Ascending aorta (tissue), 2 donors: ENCODE measurements at places on chromosomes 3 and 15.
A peak's percentile ranks its signal among the peaks of the same experiment; 100 is the strongest.

- H3K4me1 ChIP-seq, result no peaks in the 10 kb centered on the region
- DNase-seq, result no peak
- H3K27ac ChIP-seq, result no peak overlapping the region
- H3K4me3 ChIP-seq, result no peak overlapping the region
- H3K27me3 ChIP-seq, result no peaks in the 10 kb centered on the region
- no peaks in the 10 kb centered on the region for H3K36me3 ChIP-seq
Observed at GRCh38 chr3:125165189-125165947, 47.2 kb downstream of the SLC12A8 start.

GRCh38 chr3:128217702-128218547 is 64.6 kb downstream of the EEFSEC start:
- no peaks in the 10 kb centered on the region for H3K4me1 ChIP-seq
- H3K4me3 ChIP-seq, result no peak overlapping the region
- H3K36me3 ChIP-seq, result no peaks in the 10 kb centered on the region
- H3K27ac ChIP-seq, result no peak overlapping the region

GRCh38 chr3:15051531-15051930 is 13.6 kb downstream of the MRPS25 start:
- peaks cover 68% of the 10 kb centered on the region for H3K36me3 ChIP-seq
- no peak for DNase-seq
- H3K27ac ChIP-seq, result no peak overlapping the region
- H3K4me3 ChIP-seq, result no peak overlapping the region
- H3K4me1 ChIP-seq, result no peaks in the 10 kb centered on the region

GRCh38 chr3:23189187-23189586 is 13.9 kb upstream of the UBE2E2 start:
- H3K4me3 ChIP-seq, result no peak overlapping the region
- H3K4me1 ChIP-seq, result no peaks in the 10 kb centered on the region
- no peak overlapping the region for H3K27ac ChIP-seq
- H3K36me3 ChIP-seq, result no peaks in the 10 kb centered on the region

DNA sequence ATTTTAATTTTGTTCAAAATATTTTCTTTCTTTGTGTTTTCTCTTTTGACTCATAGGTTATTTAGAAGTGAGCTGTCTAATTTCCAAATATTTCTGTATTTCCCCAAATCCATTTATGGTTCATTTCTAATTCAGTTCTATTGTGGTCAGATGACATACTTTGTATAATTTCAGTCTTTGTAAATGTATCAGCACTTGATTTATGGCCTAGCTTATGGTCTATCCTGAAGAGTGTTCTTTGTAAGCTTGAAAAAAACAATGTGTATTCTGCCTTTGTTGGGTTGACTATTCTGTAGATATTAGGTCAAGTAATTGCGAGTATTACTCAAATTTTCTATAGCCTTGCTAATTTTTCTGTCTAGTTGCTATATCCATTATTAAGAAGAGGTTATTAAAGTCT is 311.2 kb downstream of the OCA2 start:
- H3K27me3 ChIP-seq, result no peaks in the 10 kb centered on the region
- DNase-seq, result no peak
- no peak overlapping the region for H3K27ac ChIP-seq
- H3K36me3 ChIP-seq, result no peaks in the 10 kb centered on the region

DNA sequence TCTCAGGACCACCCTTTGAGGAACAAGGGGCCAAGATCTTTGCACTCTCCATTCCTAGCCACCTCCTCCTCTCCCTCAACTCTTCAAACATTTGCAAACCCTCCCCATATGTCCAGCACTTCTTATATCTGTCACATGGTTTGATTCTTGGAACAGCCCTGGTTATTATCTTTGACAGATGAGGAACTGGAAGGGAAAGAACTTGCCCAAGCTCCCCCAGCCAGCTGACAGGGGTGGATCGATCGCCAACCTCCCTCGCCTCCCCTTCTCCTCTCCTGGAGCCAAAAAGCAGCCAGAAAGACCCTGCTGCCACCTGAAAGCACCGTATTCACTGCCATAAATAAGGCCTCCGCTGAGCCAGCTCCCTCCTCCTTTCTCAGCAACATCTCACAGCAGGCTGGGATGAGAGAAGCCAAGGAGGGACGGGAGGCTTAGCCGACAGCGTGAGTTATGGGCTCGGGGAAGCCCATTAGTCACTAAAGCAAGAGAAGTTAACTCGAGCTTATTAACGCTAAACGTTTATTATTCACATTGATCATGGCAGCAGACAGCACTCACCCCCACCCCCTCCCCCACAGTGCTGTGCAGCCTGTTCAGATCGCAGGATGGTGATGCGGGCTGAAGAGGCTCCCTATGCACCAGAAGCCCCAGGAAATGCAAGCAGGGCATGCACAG is 22.2 kb upstream of the FGD5 start:
- H3K27ac ChIP-seq, result no peak overlapping the region
- no peaks in the 10 kb centered on the region for H3K4me1 ChIP-seq
- no peaks in the 10 kb centered on the region for H3K27me3 ChIP-seq
- H3K4me3 ChIP-seq, result no peak overlapping the region
- H3K36me3 ChIP-seq, result no peaks in the 10 kb centered on the region

GRCh38 chr15:56919609-56920366 is 1.3 kb downstream of the TCF12 start:
- H3K4me1 ChIP-seq, result peaks cover 3% of the 10 kb centered on the region
- H3K4me3 ChIP-seq, result peak overlapping the region; percentile 97
- no peaks in the 10 kb centered on the region for H3K27me3 ChIP-seq

- no peak for DNase-seq
- H3K36me3 ChIP-seq, result no peaks in the 10 kb centered on the region
- no peak overlapping the region for H3K27ac ChIP-seq
- peaks cover 74% of the 10 kb centered on the region for H3K4me1 ChIP-seq
- H3K4me3 ChIP-seq, result no peak overlapping the region
- no peaks in the 10 kb centered on the region for H3K27me3 ChIP-seq
Observed at GRCh38 chr15:67143646-67144045, 78.2 kb downstream of the SMAD3 start.

DNA sequence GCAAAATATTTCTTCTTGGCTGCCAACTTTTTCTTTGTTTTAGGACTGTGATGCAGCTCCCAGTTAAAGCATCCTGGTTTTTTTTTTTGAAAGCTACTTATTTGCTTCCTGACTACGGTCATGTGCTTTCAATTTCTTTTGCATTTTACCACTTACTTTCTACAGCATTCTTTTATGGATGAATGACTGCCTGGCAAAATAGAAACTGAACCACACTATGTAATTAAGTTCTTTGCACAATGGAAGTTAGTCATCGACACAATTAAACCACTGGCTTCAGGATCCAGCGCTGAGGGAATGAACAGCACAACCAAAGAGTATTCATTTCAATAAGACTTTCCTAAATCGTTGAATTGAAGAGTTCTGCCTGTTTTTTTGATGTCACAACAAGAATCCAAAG is 82.2 kb upstream of the EPHA3 start:
- H3K27me3 ChIP-seq, result no peaks in the 10 kb centered on the region
- DNase-seq, result no peak
- H3K27ac ChIP-seq, result no peak overlapping the region
- no peak overlapping the region for H3K4me3 ChIP-seq

DNA sequence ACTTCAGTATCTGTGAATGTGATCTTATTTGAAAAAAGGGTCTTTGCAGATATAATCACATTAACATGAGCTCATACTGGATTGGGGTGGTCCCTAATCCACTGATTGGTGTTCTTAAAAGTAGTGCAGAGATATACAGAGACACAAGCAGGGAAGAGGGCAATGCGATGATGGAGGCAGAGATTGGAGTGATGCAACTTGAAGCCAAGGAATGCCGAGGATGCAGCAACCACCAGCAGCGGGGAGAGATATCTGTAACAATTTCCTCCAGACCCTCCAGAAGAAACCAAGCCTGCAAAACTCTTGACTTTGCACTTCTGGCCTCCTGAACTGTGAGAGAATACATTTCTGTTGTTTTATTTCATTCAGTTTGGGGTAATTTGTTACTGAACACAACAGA is 171.0 kb upstream of the MBNL1 start:
- H3K27me3 ChIP-seq, result no peaks in the 10 kb centered on the region
- H3K4me1 ChIP-seq, result peaks cover 3% of the 10 kb centered on the region
- H3K27ac ChIP-seq, result no peak overlapping the region
- no peak overlapping the region for H3K4me3 ChIP-seq
- no peaks in the 10 kb centered on the region for H3K36me3 ChIP-seq

DNA sequence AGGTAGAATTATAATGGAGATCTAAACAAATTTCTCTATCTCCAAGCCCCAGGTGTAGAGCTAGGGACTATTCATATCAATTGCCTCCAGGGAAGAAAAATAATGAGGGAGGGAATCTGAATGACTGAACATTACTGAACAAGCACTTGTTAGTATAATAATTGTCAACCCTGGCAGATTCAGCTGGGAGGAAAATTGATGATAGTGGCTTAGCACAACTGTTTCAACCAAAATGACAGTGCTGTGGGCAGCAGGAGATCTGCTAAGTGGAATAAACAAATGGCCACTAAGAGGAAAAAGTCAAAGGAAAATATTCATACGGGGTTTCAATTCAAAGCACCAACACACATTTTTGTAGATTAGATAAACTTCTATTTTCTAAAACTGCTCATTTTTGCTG is 294.9 kb upstream of the ZNF385D start:
- H3K4me3 ChIP-seq, result no peak overlapping the region
- H3K27ac ChIP-seq, result no peak overlapping the region
- no peak for DNase-seq

- no peak overlapping the region for H3K4me3 ChIP-seq
- no peaks in the 10 kb centered on the region for H3K27me3 ChIP-seq
- H3K36me3 ChIP-seq, result no peaks in the 10 kb centered on the region
- no peak overlapping the region for H3K27ac ChIP-seq
- no peak for DNase-seq
Observed at GRCh38 chr3:141471160-141471559, 15.7 kb upstream of the RASA2 start.

GRCh38 chr3:71485896-71486295 is 97.6 kb downstream of the FOXP1 start:
- H3K4me3 ChIP-seq, result no peak overlapping the region
- no peaks in the 10 kb centered on the region for H3K27me3 ChIP-seq
- H3K4me1 ChIP-seq, result no peaks in the 10 kb centered on the region

- H3K27ac ChIP-seq, result no peak overlapping the region
- H3K27me3 ChIP-seq, result no peaks in the 10 kb centered on the region
- no peak for DNase-seq
- H3K36me3 ChIP-seq, result no peaks in the 10 kb centered on the region
- no peaks in the 10 kb centered on the region for H3K4me1 ChIP-seq
Observed at GRCh38 chr3:72102112-72102616, 317.2 kb upstream of the PROK2 start.

- H3K4me1 ChIP-seq, result no peaks in the 10 kb centered on the region
- no peaks in the 10 kb centered on the region for H3K27me3 ChIP-seq
- no peak for DNase-seq
- H3K36me3 ChIP-seq, result no peaks in the 10 kb centered on the region
- H3K27ac ChIP-seq, result no peak overlapping the region
Observed at GRCh38 chr3:110193074-110193473, 855.7 kb upstream of the DPPA4 start.

DNA sequence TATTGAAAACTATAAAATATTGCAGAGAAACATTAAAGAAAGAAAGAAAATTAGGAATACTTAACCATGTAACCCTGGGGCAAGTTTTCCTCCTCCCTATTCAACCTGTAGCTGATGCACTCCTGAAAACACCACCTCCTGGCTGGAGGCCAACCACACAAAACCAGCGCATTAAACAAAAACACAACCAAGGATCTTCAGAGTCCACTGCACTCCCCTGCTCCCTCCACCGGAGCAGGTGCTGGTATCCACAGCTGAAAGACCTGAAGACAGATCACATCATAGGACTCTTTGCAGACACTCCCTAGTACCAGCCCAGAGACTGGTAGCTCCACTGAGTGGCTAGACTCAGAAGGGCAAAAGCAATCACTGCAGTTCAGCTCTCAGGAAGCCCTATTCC is 13.6 kb upstream of the ADAMTS17 start:
- no peaks in the 10 kb centered on the region for H3K27me3 ChIP-seq
- no peak for DNase-seq
- no peaks in the 10 kb centered on the region for H3K4me1 ChIP-seq
- no peak overlapping the region for H3K27ac ChIP-seq
- H3K4me3 ChIP-seq, result no peak overlapping the region

GRCh38 chr15:44366971-44367370 is 60.5 kb upstream of the CTDSPL2 start:
- H3K27me3 ChIP-seq, result no peaks in the 10 kb centered on the region
- no peaks in the 10 kb centered on the region for H3K36me3 ChIP-seq
- H3K4me3 ChIP-seq, result no peak overlapping the region
- H3K27ac ChIP-seq, result no peak overlapping the region

GRCh38 chr3:65245133-65246063 is 557.6 kb upstream of the ADAMTS9 start:
- no peaks in the 10 kb centered on the region for H3K27me3 ChIP-seq
- no peaks in the 10 kb centered on the region for H3K36me3 ChIP-seq
- H3K4me1 ChIP-seq, result no peaks in the 10 kb centered on the region
- no peak overlapping the region for H3K27ac ChIP-seq
- no peak for DNase-seq
- no peak overlapping the region for H3K4me3 ChIP-seq

DNA sequence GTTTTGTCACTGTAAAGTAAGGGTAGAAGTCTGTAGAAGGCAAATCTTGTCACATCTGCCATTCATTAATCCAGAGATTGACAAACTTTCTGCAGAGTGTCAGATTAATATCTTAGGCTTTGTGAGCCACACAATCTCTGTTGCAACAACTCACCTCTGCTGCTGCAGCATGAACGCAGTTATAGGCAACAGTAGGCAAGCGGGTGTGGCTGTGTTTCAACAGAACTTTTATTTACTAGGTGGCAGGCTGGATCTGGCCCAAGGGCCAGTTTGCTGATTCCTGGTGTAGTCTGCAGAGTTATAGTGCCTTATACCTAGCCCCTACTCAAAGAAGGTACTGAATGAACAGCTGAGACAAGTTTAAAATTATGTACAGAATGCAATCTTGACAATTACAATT is 396.7 kb downstream of the FOXP1 start:
- H3K4me1 ChIP-seq, result no peaks in the 10 kb centered on the region
- no peak overlapping the region for H3K4me3 ChIP-seq
- no peak for DNase-seq
- H3K36me3 ChIP-seq, result no peaks in the 10 kb centered on the region
- H3K27me3 ChIP-seq, result no peaks in the 10 kb centered on the region

GRCh38 chr15:72685925-72686794 is at the start of the genes BBS4 and HIGD2B:
Gene BBS4 (plus strand): TSS chr15:72686207. CDS start chr15:72686228, 21 bp downstream.
Gene HIGD2B (minus strand): TSS chr15:72686182. CDS start chr15:72676374, 9,808 bp downstream.
- H3K4me1 ChIP-seq, result peaks cover 8% of the 10 kb centered on the region
- no peaks in the 10 kb centered on the region for H3K36me3 ChIP-seq
- DNase-seq, result peak; percentile 53
- no peaks in the 10 kb centered on the region for H3K27me3 ChIP-seq
- peak within 1 kb of the TSS; percentile 92 for H3K27ac ChIP-seq

GRCh38 chr15:43029476-43029875 is 76.4 kb downstream of the UBR1 start:
- no peak for DNase-seq
- no peaks in the 10 kb centered on the region for H3K4me1 ChIP-seq
- H3K36me3 ChIP-seq, result peaks cover 38% of the 10 kb centered on the region
- no peak overlapping the region for H3K4me3 ChIP-seq

DNA sequence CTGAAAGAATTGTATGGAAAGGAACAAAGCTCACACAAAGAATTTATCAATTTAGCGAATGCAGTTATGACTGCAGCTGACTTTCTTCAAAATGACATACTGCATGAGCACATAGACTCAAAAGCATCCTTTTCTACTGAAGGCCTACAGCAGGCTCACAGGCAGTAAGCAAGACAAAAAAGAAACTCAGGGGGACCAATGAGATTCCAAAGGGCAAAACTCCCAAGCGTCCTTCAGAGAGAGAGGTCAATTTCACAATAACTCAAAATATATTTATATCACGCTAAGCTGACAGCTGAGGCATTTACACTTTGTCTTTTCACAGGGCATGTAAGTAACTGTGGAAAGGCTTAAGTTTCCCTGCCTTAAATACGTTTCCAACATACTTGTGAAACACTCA is 427.9 kb upstream of the RASGRP1 start:
- H3K27me3 ChIP-seq, result no peaks in the 10 kb centered on the region
- no peaks in the 10 kb centered on the region for H3K36me3 ChIP-seq
- no peak overlapping the region for H3K27ac ChIP-seq
- no peak overlapping the region for H3K4me3 ChIP-seq
- no peaks in the 10 kb centered on the region for H3K4me1 ChIP-seq
- no peak for DNase-seq
